ENCODE measurements at places on chromosomes 6 and 20.

DNA sequence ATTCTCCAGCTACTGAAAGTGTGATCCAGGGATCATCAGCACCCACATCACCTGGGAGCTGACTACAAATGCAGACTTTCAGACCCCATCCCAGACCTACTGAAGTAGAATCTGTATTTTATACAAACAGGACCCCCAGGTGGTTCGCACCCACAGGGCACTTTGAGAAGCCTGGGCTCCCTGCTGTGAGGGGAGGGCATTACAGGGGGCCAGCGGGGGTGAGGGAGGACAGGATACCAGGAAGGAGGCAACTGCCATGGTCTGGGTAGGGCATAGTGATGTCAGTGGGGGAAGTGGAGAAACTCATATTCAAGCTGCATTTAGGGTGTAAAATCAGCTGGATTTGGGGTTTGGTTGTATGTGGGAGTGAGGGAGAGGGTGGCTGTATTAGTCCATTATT, 2.0 kb upstream of the ADA start:
- no peak for DNase-seq

DNA sequence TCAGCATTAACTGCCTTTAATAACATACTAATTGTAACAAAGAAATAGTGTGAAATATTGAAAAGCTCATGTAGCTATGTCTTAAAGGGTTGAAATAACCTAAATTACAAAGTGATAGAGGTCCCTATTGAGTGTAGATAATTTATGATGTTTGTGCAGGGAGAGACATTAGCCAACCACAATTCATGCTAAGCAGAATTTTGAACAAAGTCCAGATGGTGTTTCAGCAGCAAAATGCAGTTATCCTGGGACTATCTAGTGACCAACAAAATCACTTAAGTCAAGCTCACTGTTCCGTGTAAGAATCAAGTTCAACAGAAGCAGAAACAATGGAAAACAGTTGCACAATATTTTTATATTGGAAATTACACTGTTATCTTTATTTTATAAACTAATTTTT, 218.5 kb downstream of the SIM1 start:
- DNase-seq: no peak

GRCh38 chr6:41080621-41081020, 7.8 kb downstream of the NFYA start:
- DNase-seq: no peak

DNA sequence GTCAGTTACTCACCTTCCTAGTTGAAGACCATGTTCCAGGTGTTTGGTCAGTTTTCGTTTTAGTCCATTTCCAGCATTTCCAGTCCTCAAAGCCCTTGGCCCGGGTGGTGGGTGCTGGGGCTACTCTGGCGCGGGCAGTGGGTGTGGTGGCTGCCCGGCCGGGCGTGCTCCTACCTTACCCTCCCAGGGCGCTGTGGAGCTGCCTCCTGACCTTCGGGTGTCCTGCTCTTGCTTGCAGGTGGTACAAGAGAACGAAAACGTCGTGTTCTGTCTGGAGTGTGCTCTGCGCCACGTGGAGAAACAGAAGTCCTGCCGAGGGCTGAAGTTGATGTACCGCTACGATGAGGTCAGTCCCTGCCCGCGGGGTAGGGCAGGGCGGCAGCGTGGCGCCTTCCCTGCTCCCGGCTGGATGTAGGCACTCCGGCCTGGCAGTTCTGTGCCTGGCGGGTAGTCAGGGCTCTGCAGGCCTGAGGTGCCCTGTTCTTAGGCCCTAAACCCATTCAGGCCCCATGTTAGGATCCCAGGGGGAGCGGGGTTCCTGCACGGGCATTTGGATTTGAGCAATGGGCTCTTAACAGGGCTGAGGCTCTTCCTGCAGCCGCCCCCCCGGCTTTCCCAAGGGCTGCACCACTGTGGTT, 145.8 kb downstream of the DTNBP1 start:
- DNase-seq: no peak

DNA sequence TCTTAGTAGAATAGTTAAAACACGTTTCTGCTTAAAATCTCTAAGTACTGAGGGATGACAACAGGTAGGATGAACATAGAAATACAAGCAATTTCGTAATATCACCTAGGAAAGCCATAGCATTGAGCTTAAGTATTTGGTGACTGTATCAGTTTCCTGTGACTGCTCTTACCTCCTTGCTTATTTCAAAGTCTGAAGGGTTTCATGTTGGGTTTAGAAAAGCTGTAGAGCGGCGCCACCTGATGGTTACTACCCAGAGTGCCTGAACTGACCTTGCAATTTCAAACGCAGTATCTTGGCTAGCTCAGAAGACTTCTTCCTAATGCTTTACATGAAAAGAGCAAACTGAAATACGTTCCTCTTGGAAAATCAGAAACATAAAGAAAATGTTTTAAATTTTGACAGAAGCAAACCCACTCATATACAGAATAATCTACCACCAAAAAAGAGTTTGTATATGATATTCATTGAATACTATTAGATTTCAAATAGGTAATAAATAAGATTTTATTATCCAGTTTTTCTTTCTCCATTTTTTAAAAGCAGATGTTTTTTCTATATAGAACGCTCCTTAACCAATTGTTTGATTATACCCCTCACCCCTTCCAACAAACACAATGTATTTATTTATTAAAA, 82.3 kb upstream of the RIPOR2 start:
- no peak for DNase-seq

- DNase-seq: no peak
These were observed 610.7 kb downstream of the QKI start for GRCh38 chr6:164025180-164025579.
